ENCODE measurements at places on chromosomes 2 and 18.

- no peak for DNase-seq
Observed at GRCh38 chr2:160741271-160741670, 247.7 kb upstream of the RBMS1 start.

GRCh38 chr2:83959266-83959665 lies 499.8 kb downstream of the SUCLG1 start:
- DNase-seq, result no peak

DNA sequence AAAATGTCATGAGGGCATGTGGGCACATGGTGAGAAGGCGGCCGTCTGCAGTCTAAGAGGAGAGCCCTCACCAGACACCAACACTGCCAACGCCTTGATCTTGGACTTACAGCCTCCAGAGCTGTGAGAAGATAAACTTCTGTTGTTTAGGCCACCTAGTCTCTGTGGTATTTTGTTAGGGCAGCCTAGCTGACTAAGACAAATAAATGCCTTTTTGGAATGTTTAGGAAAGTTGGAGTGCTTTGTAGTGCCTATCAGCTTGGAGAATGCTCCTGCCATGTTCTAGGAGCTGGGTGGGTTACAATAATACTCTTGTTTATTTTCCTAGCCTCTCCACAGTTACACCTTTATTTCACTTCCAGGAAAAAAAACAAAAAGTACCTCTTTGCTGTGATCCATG lies 92.0 kb downstream of the SPP2 start:
- DNase-seq, result no peak

GRCh38 chr2:54957321-54957999 lies 92.8 kb downstream of the RTN4 start:
- DNase-seq, result no peak

GRCh38 chr18:63148449-63149301 lies 170.9 kb downstream of the BCL2 start:
- DNase-seq, result no peak

DNA sequence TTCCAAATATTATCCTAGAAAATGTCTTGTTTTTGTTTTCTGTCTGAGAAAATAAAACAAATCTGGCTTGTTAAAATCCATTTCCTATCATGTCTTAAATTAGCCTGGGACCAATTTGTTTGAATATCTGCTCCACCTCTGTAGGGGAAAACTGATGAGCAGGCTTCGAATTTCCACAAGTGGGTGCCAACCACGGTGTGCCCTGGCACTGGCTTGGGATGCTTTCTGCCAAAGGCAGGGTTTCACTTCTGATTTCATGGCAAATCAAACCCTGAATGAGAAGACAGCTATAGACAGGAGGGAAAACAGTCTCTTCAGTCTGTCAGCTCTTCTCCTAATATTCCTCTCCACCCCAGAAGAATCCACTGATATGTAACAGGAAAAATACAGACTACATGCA lies 33.7 kb upstream of the STAT4 start:
- no peak for DNase-seq

DNA sequence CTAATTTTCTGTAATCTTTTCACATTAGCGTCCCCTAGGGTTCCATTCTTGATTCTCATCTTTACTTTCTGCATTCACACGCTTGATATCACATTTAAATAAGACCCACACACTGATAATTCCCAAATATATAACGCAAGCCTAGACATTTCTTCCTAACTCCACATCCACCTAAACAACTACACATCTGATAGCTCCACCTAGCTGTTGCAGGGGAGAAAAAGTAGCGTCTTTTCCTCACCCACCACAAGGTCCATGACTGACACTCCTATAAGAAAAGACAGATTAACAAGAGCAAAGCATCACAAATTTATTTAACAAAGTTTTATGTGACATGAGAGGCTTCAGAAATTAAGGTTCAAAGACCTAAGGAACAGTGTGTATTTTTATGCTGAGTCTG lies 862.2 kb upstream of the DDX18 start:
- DNase-seq, result no peak

DNA sequence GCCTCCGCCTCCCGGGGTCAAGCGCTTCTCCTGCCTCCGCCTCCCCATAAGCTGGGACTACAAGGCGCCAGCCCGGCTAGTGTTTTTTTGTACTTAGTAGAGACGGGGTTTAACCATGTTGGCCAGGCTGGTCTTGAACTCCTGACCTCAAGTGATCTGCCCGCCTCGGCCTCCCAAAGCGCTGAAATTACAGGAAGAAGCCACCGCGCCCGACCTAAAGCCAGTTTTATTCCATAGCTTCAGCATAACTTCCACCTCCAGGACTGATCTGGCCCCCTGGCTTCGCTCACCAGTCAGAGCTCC lies 783 bp upstream of the TXNL4A start:
- DNase-seq, result no peak

DNA sequence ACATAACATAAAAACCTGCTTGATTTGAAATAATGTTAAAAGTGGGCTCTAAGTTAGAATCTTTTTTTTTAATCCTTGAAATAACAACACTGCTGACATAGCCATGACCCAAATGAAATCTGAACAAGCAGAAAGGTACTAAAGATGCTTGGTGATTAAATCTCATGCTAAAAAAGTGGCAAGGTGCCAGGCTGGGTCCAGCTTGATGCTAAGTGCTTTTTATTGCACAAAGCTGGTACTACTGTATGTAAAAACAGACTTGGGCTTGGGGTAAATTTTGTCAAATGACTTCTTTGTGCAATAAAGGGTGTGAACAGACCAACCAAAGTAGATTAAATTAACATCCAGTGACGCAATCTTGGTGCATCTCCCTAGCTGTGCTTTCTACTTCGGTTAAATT lies 13.4 kb downstream of the BCL11A start:
- DNase-seq, result no peak

- no peak for DNase-seq
Observed at GRCh38 chr2:100234141-100234540, 88.2 kb downstream of the LONRF2 start.

- no peak for DNase-seq
Observed at GRCh38 chr2:19809206-19809605, 92.6 kb downstream of the TTC32 start.

DNA sequence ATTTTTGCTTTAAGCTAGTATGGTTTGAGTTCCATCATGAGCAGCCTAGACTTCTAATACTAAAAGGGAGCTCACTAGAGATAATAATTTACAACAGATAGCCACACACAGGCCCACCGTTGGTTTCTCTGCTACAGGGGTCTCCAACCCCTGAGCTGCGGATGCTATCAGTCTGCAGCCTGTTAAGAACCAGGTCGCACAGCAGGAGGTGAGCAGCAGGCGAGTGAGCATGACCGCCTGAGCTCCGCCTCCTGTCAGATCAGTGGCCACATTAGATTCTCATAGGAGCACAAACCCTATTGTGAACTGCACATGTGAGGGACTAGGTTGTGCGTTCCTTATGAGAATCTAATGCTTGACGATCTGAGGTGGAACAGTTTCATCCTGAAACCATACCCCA lies 150.6 kb downstream of the HRH4 start:
- no peak for DNase-seq

GRCh38 chr18:35697869-35698268 lies 116.3 kb downstream of the GALNT1 start:
- DNase-seq, result no peak

GRCh38 chr2:85245891-85246290 lies 81.9 kb downstream of the TGOLN2 start:
- DNase-seq, result no peak

- DNase-seq, result no peak
Observed at GRCh38 chr2:221085341-221085900, 486.7 kb downstream of the EPHA4 start.

- DNase-seq, result no peak
Observed at GRCh38 chr2:210188190-210188589, 17.0 kb upstream of the KANSL1L start.

DNA sequence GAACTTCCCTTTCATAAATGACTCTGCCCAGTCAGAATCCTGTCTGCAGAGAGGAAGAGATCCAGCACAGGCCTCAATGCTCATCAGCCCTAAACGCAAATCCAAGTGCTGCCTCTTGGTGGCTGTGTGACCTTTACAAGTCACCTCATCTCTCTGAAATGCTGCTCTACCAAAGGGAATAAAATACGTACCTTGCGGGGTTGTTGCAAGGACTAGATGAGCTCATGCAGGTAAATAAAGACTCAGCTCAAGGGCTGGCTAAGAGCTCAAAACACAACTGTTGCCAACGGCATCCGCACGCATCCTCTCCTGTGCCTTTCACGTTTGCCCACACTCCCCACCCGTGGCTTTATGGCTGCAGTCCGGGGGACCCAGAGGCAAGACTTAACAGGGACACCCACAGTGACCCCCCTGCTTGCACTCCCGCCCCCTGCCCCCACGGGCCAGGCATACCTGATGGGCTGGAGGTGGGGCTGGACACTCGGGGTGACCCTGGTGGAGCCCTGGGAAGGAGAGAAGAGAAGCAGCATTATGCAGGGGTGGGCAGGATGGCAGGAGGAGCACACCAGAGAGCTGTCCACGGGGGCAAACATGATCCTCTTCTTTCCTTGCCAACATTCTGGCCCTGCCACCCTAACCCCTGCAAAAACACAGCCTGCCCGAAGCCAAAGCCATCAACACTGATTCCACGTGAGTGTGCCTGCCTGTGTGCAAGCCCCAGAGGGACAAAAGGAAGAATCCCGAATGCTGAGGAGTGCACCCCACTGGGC lies 102.6 kb downstream of the TNS1 start:
- DNase-seq, result no peak

DNA sequence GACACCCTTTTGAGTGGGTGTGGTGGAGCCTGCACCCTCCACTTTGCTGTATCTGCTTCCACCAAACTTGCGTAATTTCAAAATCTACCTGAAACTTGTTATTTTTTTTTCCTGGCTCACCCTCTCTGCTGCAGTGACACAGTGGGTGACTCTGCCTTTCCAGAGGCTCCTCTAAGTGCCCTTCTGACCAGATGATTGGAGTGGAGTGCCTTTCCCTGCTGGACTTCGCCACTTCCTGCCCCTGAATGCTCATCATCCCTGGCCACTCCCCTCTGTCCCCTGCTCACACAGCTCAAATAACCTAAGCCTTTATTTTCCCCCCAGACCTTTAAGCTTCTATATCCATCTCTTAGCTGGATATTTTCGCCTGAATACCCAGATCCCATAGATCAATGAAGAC lies 777.5 kb upstream of the ID2 start:
- no peak for DNase-seq

DNA sequence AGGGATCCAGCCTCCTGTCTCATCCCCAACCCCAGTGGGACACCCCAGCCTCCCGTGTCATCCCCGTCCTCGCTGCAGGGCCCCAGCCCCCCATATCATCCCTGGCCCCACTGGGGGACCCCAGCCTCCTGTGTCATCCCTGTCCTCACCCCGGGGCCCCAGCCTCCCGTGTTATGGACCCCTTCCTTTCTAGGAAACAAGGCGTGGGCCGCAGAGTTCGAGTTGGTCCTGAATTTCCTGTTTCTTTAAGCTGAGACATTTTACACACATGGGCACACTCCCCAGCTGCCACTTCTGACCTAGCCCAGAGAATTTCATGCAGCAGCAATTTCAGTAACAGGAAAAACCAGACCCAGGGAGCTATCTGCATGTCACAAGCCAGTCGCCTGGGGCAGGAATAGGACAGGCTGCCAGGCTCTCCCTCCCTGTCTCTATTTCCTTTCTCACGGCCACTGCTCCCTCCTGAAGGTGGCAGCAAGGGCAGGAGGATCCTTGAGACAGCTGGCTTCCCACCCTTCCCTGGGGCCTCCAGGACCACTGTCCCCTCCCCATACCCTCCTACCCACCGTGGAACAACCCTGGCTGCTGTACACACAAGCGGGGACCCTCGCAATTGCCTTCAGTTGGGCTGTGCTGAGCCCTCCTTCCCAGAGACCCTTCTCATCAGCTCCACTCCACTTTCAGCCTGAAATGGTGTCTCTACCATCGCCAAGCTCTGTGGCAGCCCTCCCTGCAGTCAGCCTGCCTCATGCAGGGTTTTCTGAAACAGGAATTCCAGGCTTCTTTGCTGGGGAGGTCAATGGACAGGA lies 141.9 kb upstream of the ID2 start:
- DNase-seq, result no peak

DNA sequence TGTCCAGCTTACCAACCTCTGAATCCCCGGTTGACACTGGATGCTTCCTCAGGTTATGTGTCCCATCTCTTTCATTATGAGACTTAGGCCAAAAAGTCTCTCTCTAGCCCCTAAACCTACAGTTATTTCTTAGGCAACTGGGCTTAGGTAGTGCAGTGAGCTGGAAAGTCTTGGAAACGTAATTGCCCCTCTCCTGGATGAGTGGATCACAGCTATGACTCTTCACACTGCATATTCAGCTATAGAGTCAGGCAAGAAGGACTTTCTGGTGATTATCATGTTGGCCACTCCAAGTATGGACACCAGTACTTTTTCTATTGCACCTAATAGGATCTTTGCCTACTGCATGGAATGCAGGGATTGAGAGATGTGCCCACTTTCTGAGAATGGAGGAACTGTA lies 458.3 kb upstream of the CELF4 start:
- DNase-seq, result no peak

GRCh38 chr2:8631465-8632005 lies 50.3 kb upstream of the ID2 start:
- DNase-seq, result no peak

DNA sequence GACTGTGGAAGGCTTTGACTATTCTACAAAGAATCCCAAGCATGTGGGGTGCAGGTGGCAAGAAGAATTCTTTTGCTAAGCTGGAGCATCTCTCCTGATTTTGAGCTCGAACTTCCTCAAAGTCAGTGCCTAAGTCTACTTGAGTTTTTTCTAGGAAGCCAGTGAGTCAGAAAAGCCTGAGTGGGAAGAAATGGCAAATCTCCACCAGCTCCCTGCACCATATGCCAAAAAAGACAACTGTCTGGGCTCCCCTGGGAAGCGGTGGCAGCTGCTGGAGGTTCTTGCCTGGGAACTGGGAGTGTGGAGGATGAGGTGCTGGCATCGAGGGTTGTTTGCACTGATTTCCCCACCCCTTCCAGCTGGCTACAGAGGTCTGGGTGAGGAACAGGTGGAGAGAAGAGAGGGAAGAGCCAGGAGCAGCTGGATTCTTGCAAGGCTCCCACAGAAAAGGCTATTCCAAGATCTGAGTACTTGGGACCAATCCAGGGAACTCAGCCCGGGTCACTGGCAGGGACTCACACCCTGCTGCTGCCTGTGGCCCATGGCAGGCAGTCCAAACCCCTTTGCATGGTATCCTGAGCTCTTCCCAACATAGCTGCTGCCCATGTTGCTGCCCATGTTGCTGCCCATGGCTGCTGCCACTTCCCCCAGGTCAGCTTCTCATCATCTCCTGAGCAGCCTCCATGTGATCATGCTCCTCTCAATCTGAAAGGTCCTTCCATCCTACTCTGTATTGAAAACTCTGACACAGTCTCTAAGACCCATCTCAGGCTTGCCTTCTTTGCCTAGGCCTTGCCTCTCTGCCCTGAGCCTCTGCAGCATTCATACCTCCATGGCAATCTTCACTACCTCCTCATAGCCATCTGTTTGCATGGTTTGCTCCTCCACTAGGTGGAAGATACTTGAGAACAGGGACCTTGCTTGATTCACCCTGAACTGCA lies 128.3 kb upstream of the SPATS2L start:
- DNase-seq, result no peak

GRCh38 chr2:16479721-16480120 lies 185.9 kb downstream of the CYRIA start:
- DNase-seq, result no peak

- DNase-seq, result no peak
Observed at GRCh38 chr2:214079032-214079431, 331.8 kb upstream of the VWC2L start.

All from stimulated activated CD4-positive, alpha-beta T cell treated with anti-CD3 and anti-CD28 coated beads, Interleukin-4, amount 100 ng/mL, for 4 hours (primary cell).